Cardiac muscle cell (in vitro differentiated cells and primary cell): ENCODE measurements at places on chromosomes 6 and 20. TPM values are rescaled to one million over a fixed set of nuclear protein-coding genes. Genes with fewer than 3 reads are reported as not detected.

DNA sequence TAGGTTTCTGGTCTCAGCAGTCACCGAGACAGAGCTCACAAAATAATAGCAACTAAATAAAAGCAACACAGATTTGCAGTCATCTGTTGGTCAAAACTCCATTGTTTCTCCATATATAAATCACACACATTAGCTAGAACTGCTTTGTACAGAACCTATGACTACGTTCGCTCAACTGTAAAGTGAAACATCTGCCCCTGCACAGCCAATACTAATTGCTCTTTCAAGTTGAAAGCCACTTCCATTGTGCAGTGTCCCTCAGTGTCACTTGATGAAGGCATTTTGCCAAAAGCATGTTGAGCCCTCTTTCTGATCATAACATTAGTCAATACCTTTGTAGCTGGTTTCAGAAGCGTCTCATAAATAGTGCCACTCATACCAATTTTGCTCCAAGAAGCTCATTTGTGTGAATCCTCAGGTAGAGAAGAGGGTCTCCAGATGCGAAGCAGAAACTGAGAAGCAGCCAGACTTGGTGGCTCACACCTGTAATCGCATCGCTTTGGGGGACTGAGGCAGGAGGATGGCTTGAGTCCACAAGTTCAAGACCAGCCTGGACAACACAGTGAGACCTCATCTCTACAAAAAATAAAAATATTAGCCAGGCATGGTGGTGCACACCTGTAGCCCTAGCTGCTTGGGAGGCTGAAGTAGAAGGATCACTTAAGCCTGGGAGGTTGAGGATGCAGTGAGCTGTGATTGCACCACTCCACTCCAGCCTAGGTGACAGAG, 68.9 kb downstream of the PERP start:
- no peak overlapping the region for H3K4me3 ChIP-seq
- H3K27ac ChIP-seq: no peak overlapping the region
- H3K36me3 ChIP-seq: no peaks in the 10 kb centered on the region
- no peaks in the 10 kb centered on the region for H3K4me1 ChIP-seq

DNA sequence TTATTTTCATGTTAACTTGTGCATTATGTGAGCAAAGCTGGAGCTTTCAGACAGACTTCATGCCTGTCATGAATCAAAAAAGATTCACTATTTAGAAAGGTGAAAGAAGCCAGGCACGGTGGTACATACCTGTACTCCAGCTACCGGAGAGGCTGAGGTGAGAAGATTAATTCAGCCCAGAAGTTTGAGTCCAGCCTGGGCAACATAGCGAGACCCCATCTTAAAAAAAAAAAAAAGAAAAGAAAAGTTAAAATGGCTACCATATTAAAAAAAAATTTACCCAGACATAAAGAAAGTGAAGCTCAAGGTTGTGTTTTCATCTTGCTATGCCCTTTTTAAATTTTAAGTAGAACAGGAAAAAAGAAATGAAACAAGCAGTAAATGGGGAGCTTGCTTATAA, 889 bp downstream of the CASS4 start:
- H3K27me3 ChIP-seq: no peaks in the 10 kb centered on the region
- H3K4me3 ChIP-seq: no peak overlapping the region
- H3K36me3 ChIP-seq: peaks cover 9% of the 10 kb centered on the region
- H3K4me1 ChIP-seq: no peaks in the 10 kb centered on the region
- no peak for DNase-seq

BANF2 gene
- not detected in 2 replicates for total RNA-seq

DNA sequence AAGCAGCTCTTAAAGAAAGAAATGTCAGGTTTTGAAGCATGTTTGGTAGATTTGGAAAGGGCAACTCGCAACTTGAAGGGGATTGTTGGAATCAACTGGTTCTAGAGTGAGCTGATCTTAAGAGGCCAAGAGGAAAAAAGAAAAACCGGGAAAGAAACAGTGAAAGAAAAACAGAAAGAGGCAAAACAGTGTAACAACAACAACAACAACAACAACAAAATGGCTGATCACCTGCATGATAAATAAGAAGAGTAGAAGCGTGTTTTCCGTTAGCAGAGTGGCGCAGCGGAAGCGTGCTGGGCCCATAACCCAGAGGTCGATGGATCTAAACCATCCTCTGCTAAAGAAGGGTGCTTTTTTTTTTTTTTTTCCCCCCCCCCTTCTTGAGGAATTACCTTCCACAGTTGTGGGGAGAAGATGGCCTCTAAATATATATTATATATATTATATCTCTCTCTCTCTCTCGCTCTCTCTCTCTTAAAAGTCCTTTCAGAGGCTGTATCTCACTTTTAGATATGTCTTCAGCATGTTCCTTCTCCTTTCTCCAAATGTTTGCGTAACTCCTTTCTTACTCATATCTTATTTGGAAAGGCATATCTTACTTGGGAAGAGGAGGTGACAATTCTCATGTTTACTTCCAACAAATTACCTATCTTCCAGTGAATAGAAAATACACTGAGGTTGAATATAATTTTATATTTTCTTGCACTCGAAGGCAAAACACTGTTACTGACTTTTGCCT, 134.4 kb downstream of the OR2B2 start:
- H3K27ac ChIP-seq: no peak overlapping the region
- H3K36me3 ChIP-seq: no peaks in the 10 kb centered on the region
- H3K4me3 ChIP-seq: no peak overlapping the region
- no peaks in the 10 kb centered on the region for H3K4me1 ChIP-seq
- DNase-seq: no peak

KHDC1 gene
- total RNA-seq: 8.0 and 11.8 TPM in 2 replicates

DNA sequence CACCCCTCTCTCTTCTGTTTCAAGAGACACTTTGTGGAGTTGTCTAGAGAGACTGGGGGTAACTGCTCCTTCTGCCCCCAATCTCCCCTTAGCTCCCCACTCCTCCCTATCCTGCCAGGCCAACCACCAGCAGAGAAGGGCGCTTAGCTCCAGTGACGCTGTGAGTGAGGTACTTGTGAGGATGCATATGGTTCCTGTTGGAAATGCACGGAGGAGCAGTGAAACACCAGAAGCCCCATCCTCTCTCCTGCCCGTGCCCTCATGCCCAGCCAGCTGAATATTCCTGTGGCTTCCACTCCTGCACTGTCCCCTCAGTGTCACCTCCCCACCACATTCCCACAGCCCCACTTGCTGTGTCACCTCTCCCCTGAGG, 11.9 kb downstream of the NT5E start:
- no peak overlapping the region for H3K4me3 ChIP-seq
- H3K36me3 ChIP-seq: no peaks in the 10 kb centered on the region
- H3K27ac ChIP-seq: no peak overlapping the region
- no peak for DNase-seq

HDGFL1 gene
- total RNA-seq: not detected in 2 replicates
